ENCODE measurements at places on chromosomes 1 and 21.

GRCh38 chr1:241696172-241696814 lies 44.2 kb downstream of the WDR64 start:
- DNase-seq: no peak

DNA sequence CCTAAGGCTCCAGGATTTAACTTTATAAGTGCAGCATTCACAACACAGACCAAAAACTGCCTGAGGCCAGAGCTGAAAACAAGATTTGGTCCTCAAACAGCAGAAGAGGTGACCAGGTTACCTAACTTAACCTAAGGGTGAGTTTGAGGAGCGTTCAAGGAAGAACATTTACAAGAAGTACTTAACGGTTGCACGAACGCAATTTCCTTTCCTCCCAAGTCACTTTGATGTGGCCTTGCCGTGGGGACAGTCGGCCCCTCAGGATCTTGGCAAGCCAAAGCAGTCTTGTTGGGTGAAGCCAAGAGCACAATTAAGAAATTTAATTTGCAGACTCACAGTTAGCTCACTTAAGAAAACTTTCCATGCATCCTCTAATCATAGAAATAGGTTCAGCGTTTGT lies 202.6 kb upstream of the COA6 start:
- no peak for DNase-seq

DNA sequence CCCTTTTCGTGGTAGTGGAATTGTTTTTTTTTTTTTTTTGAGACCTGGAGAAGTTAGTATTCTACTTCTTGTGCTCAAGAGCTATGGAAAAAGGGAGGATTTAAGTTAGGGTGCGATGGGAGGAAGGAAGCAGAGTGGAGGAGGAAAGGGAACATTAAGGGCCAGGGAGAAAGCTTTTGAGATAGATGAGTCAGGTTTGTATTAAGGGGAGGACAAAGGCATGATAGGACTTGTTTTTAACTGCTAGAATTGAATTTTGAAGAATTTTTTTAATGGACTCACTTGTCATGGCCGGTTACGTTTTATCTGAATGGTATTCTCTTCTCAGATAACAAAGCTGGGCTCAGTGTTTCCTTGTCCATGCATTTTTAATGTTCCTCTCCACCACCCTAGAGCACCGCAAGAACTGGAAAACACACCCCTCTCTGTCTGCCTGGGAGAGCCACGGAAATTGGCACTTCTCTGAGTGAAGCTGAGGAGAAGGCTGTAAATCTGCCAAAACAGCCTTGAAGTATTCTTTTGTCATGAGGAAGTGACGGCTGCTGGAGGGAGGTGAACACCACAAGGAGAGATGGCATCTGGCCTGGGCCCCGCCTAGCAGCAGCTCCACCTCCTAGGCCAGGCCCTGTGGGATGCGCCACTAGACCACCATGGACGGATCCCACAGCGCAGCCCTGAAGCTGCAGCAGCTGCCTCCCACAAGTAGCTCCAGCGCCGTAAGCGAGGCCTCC lies 3.5 kb downstream of the NIPAL3 start:
- no peak for DNase-seq

DNA sequence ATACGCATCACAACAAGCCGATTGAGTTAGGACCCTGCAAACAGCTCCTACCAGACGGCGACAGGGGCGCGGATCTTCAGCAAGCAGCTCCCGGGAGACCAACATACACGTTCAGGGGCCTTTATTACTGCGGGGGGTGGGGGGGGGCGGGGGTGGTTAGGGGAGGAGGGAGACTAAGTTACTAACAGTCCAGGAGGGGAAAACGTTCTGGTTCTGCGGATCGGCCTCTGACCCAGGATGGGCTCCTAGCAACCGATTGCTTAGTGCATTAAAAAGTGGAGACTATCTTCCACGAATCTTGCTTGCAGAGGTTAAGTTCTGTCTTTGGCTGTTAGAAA lies 162.0 kb downstream of the RUNX1 start:
- no peak for DNase-seq

- DNase-seq: no peak
Observed at GRCh38 chr1:210294999-210295745, 33.5 kb upstream of the HHAT start.

GRCh38 chr1:10634075-10634427 lies 159.3 kb downstream of the PEX14 start:
- no peak for DNase-seq

GRCh38 chr1:98068016-98068415 lies 147.2 kb upstream of the DPYD start:
- no peak for DNase-seq

GRCh38 chr1:48442864-48443619 lies 29.0 kb downstream of the SPATA6 start:
- DNase-seq: no peak
